ENCODE measurements at places on chromosomes 11 and 22.
A peak's percentile ranks its signal among the peaks of the same experiment; 100 is the strongest.

DNA sequence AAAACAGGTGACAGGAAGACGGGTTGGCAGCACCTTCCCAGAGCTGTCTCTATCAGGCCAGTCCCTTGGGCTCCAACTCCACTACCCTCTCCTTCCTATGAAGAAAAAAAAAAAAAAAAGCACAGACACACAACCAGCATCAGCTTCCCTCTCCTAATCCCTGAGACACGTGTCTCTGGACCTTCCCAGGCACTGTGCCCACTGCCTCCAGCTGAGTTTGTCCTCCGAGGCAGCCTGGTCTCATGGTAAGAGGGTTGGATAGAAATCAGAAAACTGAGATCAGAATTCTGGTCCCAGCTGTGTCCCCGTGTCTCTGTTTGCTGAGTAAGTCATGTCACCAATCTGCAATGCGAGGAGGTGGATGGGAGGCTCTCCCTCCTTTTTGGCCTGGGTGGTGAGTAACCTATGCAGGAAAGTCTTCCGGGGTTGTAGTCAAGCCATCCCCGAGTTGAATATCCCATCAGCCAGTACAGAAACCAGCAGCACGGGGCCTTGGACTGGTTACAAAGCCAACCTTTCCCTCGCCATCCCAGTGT, 193.7 kb upstream of the TBCEL start:
- DNase-seq = no peak

- no peak for DNase-seq
These were observed 36.2 kb upstream of the PRAME start for GRCh38 chr22:22595001-22595835.

- no peak for DNase-seq
These were observed 5.8 kb upstream of the MIEF1 start for GRCh38 chr22:39496131-39496838.

DNA sequence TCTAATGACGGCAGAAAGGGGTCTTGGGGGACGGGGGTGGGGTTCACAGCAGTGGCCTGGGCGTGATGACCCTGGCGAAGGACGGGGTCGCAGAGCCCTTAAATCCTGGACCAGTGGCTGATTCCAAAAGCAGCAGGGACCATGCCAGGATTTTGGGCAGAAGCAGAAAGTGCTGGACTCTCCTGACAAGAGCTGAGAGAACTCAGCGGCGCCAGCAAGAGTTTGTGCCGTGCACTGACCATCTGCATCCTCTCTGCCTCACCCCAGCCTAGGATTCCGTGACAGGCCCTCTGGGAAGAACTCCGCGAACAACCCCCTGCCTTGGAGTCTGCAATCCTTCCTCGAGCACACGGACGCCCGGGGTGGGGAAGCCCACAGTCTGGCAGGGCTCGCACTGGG, 644 bp upstream of the NDUFV1 start:
- no peak for DNase-seq

- no peak for DNase-seq
These were observed 1.6 kb downstream of the PRDM11 start for GRCh38 chr11:45147891-45148675.

DNA sequence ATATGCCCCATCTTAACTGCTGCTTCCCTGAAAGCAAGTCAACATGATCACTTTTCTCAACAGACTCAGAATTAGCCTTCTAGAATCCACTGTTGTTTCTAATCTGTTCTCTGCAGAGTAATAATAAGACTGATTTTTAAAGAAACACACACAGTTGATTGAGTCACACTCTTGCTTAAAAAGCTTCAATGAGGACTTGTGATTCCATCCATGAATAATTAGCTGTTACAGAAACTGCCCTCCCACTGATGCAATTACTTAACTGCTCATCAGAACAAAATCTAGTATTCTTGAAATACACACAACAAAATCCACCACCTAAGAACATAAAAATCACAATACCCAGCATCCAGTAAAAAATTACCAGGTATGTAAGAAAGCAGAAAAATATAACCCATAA, 100.5 kb upstream of the TIMP3 start:
- no peak for DNase-seq

DNA sequence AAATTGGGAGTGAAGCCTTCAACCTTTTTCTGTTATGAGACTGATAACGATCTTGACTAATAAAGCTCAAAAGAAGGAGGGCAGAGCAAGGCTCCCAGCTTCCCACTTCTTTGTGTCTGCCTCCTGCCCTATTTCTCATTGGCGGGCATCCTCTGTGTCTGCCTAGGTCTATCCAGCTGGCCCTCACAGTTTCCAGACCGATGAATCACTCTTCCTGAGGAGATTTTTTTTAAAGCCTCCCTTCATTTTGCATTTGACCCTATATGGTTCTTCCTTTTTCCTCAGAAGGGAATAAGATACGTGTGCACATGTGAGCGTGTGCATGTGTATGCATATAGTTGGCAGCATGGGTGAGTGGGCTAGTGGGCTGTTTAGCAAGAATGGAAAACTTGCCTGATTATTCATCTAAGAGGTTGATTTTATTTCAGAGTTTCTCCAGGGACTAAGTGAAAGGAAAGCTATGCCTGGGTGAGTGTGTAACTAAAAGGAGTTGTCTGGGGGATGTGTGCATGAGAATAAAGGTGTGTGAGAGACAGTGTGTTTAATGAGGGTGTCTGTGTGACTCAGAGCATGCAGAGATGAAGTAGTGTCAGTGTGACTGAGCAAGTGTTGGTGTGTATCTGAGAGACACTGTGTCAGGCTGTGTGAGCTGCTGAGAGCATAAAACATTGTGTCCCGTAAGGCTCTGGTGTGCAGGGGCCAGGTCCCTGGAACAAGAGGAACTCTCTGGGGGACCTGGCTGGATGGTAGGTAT, 12.2 kb downstream of the PHLDB1 start:
- DNase-seq = no peak

DNA sequence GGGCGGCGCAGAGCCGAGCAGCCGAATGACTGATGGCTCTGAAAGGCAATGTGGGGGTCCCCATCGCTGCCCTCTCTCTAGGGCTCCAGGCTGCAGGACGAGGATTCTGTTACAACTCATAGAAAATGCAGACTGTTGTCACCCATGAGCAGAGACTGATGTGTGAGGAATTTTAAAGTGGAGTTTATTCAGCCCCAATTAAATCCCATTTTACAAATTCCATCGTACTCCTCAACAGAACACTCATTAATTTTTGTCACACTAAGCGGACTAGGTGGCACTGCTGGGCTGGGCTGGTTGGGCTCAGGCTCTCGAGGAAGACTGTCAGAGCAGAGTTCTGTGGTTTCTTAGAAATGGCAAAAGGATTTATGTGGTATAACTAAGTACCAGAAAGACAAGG, 102.6 kb upstream of the SPON1 start:
- DNase-seq = peak; percentile 64

- no peak for DNase-seq
These were observed 8.7 kb upstream of the CALCA start for GRCh38 chr11:14980854-14981253.

GRCh38 chr22:39655004-39655579, 84.5 kb downstream of the CACNA1I start:
- no peak for DNase-seq

- DNase-seq = no peak
These were observed 865.1 kb upstream of the CNTN5 start for GRCh38 chr11:98155696-98156095.

- DNase-seq = no peak
These were observed 14.6 kb downstream of the ENDOD1 start for GRCh38 chr11:95104121-95104830.

GRCh38 chr11:86625981-86626380, 46.4 kb downstream of the ME3 start:
- no peak for DNase-seq

DNA sequence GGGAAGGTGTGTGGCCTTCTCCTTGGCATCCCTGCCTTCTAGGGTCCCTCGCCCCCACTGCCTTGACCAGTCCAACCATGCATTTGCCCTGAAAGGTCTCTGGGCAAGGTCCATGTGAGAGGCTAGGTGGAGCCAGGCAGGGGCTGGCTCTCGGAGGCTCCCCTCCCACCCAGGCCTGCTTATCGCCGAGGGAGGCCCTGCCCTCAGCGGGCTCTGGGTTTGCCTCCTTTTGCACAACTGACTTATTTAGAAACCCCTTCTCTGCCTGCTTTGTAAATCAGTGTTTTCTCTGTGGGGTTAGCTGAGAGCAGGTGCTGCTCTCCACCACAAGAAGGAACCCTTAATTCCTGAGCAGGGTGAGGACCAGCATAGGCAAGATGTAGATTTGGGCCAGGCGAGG, 47.7 kb downstream of the CD82 start:
- DNase-seq = no peak

DNA sequence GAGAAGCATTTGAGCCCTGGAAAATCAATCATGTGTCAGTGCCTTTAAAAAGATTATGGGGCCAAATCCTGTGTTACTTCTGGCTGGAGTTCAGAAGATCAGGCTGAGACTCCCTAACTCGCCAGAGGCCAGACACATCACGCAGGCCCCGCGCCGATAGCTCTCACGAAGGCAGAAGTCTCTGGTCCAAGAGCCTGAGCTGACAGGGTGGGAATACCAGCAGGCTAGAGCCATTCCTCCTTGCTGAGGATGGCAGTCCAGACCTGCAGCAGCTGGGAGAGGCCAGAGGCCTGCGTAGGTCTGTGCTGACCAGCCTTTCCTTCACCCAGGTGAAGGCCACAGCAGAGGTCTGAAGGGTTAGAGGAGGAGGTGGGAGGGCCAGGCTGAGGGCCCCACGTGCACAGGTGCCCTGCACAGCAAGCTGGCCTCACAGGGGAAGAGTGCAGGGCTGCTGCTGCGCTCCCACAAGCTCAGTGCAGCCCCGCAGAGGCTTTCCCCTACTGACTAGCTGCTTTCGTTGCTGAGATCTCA, 52.9 kb downstream of the ST14 start:
- DNase-seq = no peak

DNA sequence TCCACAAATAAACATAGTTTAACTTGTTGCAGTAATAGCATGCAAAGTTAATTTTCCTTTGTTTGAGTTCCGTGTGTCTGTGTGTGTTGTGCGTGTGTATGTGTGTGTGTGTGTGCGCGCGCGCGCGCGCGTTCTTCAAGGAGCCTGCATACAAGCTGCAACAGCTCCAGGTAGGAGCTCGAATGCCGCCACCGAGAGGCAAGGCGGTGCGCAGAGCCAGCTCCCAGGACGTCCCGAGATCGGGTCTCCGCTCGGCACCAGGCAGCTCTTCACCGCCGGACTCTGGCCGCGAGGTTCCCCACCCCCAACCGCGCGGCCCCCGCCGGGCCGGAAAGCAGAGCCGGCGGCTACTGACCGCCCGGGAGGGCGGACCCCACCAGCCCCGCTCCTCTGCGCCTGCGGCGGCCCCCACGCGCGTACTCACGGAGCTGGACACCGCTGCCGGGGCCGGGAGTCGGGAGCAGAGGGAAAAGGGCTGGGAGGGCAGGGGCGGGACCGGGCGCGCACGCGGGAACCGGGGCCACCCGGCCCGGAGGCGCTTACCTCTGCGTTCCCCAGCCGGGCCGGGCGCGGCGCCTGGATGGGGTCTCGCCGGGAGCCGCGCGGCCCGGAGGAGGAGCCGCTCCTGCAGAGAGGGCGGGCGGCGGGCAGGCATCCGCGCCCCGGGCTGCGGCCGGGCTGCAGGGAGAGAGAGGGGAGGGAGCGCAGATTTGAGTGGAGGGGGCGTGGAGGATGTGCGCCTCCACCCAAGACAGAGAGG, 40.4 kb upstream of the AKIP1 start:
- DNase-seq = no peak

GRCh38 chr22:48511781-48512327, 1315.8 kb downstream of the BRD1 start:
- no peak for DNase-seq

DNA sequence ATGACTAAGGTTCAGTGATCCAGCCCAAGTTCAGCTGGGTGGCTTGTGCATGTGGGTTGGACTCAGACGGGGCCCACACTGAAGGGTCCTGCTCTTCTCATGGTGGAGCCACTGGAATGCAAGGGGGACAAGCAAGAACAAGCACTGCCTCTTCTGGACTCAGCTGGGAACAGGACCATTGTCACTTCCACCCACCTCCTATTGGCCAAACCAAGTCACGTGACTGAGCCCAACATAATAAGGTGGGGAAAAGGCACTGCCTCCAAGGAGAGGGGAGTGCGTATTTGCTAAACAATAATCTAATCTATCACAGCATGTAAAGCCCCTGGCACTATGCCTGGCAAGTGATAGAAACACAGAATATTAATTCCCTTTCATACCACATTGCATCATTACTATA, 87.1 kb downstream of the CHST1 start:
- DNase-seq = no peak

DNA sequence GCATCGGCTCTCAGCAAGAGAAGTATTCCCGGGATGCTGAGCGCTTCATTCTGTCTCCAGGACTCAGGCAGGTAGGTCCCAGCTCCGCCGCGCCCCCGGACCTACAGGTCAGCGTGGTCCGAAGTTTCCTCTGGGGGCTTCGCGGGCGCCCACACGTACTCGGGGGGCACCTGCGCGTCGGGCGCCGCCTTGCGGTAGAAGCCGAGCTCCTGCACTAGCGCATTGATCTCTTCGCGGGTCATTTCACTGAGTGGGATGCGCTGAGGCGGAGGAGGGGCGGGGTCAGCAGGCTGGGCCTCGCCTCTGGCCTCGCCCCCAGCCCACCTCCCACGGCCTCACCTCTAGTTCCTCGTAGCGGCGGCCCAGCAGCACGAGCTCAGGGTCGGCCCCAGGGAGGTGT, 2.5 kb downstream of the SELENOM start:
- DNase-seq = no peak

GRCh38 chr11:1501421-1502167, 15.0 kb upstream of the MOB2 start:
- DNase-seq = no peak

DNA sequence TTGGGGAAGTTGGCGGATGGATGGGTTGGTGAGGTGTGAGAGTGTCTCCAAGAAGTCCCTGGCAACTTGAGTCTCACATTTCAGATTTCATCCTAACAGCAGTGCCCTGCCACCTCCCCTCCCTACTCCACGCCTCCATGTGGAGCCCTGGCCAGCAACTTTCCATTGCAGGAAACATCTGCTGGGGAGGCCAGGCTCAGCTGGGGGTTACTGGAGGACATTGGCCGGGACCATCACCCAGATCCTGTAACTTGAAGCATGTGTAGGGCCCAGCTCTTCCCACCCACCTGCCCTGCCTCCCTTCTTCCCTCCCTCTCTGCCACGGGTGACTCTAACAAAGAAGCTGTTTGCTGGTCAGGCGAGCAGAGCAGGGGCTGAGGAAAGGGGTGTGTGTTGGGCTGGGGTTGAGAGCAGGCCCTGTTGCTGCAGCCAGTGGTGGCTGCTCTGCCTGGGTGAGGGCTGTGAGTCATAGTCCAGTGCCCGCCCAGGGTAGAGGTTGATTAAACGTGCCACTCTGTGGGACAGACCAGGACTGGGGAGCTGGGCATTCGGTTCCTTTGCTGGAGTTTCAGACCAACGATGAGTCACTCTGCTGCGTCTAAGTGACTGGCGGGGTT, 64.0 kb downstream of the SCN3B start:
- no peak for DNase-seq

Data from T-cell (primary cell).